Cortex of kidney (tissue), 1 donor: ENCODE measurements at places on chromosomes 5 and 9.

GRCh38 chr9:105157171-105157583 is 87.3 kb upstream of the SLC44A1 start:
- no peak for DNase-seq

- no peak for DNase-seq
Observed at GRCh38 chr9:26802921-26803320, 89.7 kb downstream of the CAAP1 start.

GRCh38 chr9:114007991-114008666 is 70.0 kb downstream of the AMBP start:
- no peak for DNase-seq

DNA sequence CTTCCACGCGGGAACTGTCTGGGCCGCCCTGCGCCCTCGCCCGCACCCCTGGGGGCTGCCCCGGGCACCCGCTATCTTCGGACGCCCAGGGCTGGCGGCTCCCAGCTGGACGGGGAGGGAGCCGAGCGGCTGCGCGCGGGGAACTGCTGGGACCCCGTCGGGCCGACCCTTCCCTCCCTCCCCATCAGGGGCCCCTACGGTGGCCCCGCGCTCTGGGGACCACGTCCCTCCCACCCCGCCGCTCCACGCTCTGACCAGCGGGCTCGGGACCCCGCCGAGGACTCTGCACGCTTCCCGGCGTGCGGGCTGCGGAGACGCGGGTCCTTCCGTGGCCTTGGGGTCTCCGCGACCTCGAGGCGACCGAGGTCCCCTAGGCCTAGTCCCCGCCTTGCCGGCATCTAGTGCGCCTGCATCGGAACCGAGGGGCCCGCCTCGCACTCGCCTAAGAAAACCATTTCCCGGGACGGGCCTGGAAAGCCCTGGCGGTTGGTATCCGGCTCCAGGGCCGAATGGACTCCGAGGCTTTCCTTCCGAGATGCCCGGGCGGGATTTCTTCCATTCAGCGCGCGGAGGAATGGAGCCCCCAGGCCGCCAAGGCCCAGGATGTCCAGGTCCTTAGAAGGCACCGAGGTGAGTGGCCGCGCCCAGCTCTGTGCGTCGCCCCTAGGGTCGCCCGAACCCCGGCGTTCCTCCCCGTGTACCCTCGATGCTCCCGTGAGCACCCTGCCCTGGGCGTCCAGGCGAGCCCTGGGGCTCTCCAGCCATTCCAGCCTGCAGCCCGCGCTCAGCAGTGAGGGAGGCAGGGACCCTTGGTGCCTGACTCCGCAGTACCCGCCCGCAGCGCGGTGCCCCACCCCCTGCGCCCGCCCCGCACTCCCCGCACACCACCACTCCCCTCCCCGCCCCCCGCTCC is 705 bp upstream of the SLC6A3 start:
- DNase-seq: no peak

- DNase-seq: no peak
Observed at GRCh38 chr9:137049544-137050449, 3.8 kb upstream of the NPDC1 start.

GRCh38 chr9:116243708-116244107 is 90.1 kb downstream of the PAPPA start:
- DNase-seq: no peak

DNA sequence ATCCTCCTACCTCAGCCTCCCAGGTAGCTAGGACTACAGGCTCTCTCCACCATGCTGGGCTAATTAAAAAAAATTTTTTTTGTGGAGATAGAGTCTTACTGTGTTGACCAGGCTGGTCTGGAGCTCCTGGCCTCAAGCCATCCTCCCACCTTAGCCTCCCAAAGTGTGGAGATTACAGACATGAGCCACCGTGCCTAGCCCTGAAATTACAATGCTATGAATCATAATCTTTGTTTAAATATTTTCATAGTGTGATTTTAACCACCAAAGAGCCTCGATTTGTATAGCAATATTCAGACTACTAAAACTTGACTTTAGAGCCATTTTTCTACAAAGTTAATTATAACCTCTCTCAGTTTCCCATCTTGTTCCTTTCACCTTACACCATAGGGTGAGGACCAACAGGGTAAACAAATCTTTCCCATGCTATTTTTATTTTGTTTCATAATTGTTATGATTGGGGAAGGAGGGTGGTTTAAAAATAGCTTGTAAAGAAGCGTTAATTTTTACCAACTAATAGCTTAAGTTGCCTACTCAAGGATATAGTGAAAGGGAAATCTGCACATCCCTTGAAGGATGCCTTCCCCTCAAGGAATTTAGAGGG is 32.7 kb downstream of the UBE2D2 start:
- DNase-seq: no peak

- no peak for DNase-seq
Observed at GRCh38 chr5:35195472-35195852, 34.8 kb downstream of the PRLR start.

- DNase-seq: no peak
Observed at GRCh38 chr9:121249563-121249962, 18.4 kb upstream of the GSN start.

- no peak for DNase-seq
Observed at GRCh38 chr9:17744786-17745185, 165.9 kb downstream of the SH3GL2 start.
